ENCODE measurements at places on chromosomes 3 and 15. TPM values are rescaled to one million over a fixed set of nuclear protein-coding genes. Genes with fewer than 3 reads are reported as not detected.

Gene GOLGA8Q
- total RNA-seq = not detected

Gene DLL4
- total RNA-seq = 0.35 TPM

Gene LINGO1
- 42.6 TPM for total RNA-seq

Gene LIPC
- not detected for total RNA-seq

Gene LAMB2
- total RNA-seq = 121 TPM

Gene MOBP
- 0.13 TPM for total RNA-seq

Gene CCDC39
- 0.79 TPM for total RNA-seq

GRCh38 chr15:34019369-34019990 lies 19.5 kb downstream of the AVEN start:
- H3K36me3 ChIP-seq = peaks cover 15% of the 10 kb centered on the region
- DNase-seq = no peak
- H3K27ac ChIP-seq = no peak overlapping the region
- no peaks in the 10 kb centered on the region for H3K27me3 ChIP-seq
- peaks cover 2% of the 10 kb centered on the region for H3K4me1 ChIP-seq

GRCh38 chr15:86036243-86036642 lies 43.4 kb upstream of the AGBL1 start:
- DNase-seq = no peak
- H3K27me3 ChIP-seq = no peaks in the 10 kb centered on the region

DNA sequence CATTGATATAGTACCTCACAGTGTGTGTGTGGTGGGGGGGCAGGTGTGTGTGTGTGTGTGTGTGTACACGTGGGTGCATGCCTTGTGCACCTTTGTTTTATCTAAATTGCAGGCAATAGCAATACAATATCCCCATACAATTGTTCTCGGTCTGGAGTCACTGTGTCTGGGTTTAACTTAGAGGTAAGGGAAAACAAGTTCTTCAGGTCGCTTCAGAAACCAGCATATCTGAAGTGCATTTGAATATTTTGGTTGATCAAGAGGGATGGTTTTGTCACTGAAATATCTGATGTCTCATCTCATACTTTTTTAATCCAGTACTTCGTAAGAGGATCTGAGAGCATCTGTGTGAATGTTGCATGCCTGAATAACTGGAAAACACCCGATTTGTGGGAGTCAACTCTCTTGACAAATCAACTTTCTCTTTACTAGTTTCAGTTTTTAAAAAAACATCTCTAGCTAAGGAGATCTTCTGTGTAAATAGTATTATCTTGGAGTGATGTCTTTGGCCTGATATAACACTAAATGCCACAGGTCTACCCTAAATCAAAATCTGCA lies 206.8 kb upstream of the NR2F2 start:
- H3K4me3 ChIP-seq = no peak overlapping the region
- H3K4me1 ChIP-seq = no peaks in the 10 kb centered on the region
- H3K36me3 ChIP-seq = no peaks in the 10 kb centered on the region
- H3K27me3 ChIP-seq = no peaks in the 10 kb centered on the region

DNA sequence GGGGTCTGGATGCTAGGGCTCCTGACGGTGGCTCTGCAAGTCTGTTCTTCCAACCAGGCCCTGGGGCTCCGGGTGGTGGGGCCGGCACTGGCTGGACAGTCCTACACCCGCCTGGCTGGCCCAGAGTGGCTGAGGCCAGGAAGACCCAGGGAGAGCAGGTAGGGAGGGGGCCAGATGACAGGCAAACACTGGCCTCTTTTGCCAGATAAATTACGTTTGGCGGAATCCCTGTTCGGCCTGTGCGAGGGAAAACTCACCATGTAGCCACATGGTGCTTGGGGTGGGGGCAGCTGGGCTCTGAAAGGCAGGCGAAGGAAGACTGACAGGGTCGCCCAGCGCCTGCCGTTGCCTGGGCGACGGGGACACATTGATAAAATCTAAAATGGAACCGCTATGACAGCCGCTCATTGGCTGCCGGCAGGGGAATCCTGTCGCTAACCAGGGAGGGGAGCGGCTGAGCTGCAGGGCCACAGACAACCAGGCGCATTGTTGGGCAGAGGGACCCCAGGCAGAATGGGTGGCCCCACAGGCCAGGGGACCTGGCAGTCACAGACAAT lies 30.4 kb downstream of the IQSEC1 start:
- no peaks in the 10 kb centered on the region for H3K36me3 ChIP-seq
- H3K4me3 ChIP-seq = no peak overlapping the region
- H3K27ac ChIP-seq = no peak overlapping the region
- no peak for DNase-seq

GRCh38 chr3:184590795-184591194 lies 29.2 kb downstream of the EPHB3 start:
- no peak overlapping the region for H3K27ac ChIP-seq
- peaks cover 4% of the 10 kb centered on the region for H3K4me1 ChIP-seq
- no peaks in the 10 kb centered on the region for H3K36me3 ChIP-seq

DNA sequence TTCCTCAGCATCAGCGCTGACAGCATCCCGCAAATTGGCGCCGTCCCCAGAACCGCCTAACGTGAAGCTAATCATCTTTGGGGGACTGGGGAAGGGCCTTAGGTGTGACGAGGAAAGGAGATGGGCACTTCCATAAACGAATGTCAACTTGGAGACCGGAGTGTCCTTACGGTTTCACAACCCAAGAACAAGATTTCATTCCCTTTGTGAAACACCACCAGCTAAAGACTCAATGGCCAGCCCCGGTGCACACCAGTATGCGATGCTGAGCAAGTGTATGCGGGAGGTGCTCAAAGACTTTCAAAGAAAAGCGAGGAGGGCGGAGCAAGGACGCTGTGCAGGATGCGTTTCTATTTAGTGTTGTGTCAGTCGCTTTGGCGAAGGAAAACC lies 759 bp upstream of the TTBK2 start:
- no peak for DNase-seq
- H3K36me3 ChIP-seq = no peaks in the 10 kb centered on the region
- H3K4me1 ChIP-seq = no peaks in the 10 kb centered on the region
- H3K27ac ChIP-seq = no peak overlapping the region
- H3K27me3 ChIP-seq = no peaks in the 10 kb centered on the region

DNA sequence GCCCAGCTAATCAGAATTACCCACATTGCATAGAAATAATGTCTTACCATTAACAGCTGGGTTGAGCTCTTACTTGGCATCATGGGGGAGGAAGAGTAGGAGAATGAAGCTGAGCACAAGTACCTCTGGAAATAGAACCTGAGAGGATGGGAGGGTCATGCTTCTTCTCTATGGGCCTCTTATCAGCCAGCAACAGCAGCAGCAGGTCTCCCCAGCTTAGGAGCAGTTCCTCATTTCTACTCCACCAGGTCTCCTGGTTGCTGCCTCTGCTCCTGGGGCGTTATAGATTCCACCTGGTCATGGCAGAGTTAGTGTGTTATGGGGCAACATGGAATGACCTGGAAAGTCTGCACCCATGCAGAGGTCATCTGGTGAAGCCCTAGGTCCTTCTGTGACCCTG lies 3.4 kb downstream of the FSD2 start:
- no peaks in the 10 kb centered on the region for H3K4me1 ChIP-seq
- no peak for DNase-seq
- H3K4me3 ChIP-seq = no peak overlapping the region
- H3K27ac ChIP-seq = no peak overlapping the region
- H3K27me3 ChIP-seq = no peaks in the 10 kb centered on the region

GRCh38 chr3:149881879-149882278 lies 68.9 kb downstream of the RNF13 start:
- H3K27me3 ChIP-seq = no peaks in the 10 kb centered on the region
- H3K4me1 ChIP-seq = no peaks in the 10 kb centered on the region
- H3K4me3 ChIP-seq = no peak overlapping the region

- H3K4me3 ChIP-seq = no peak overlapping the region
- no peak for DNase-seq
- no peaks in the 10 kb centered on the region for H3K27me3 ChIP-seq
- no peaks in the 10 kb centered on the region for H3K36me3 ChIP-seq
Measured at GRCh38 chr3:134709076-134709475, 58.3 kb upstream of the KY start.

- peaks cover 7% of the 10 kb centered on the region for H3K27me3 ChIP-seq
- H3K36me3 ChIP-seq = no peaks in the 10 kb centered on the region
- peak overlapping the region; percentile 82 for H3K4me3 ChIP-seq
- H3K27ac ChIP-seq = no peak overlapping the region
- no peaks in the 10 kb centered on the region for H3K4me1 ChIP-seq
Measured at GRCh38 chr15:51736069-51736468, 1.4 kb downstream of the LYSMD2 start.

GRCh38 chr3:112407888-112408702 lies 75.1 kb downstream of the CD200 start:
- H3K36me3 ChIP-seq = no peaks in the 10 kb centered on the region
- DNase-seq = no peak
- H3K27me3 ChIP-seq = no peaks in the 10 kb centered on the region
- H3K27ac ChIP-seq = no peak overlapping the region
- peaks cover 3% of the 10 kb centered on the region for H3K4me1 ChIP-seq

GRCh38 chr15:41581110-41581509 lies 22.1 kb downstream of the TYRO3 start:
- no peak overlapping the region for H3K4me3 ChIP-seq
- peaks cover 26% of the 10 kb centered on the region for H3K36me3 ChIP-seq
- no peak overlapping the region for H3K27ac ChIP-seq
- peak; percentile 81 for DNase-seq
- H3K4me1 ChIP-seq = no peaks in the 10 kb centered on the region

- H3K4me1 ChIP-seq = peaks cover 8% of the 10 kb centered on the region
- H3K27me3 ChIP-seq = no peaks in the 10 kb centered on the region
- peak; percentile 92 for DNase-seq
- no peak overlapping the region for H3K27ac ChIP-seq
Measured at GRCh38 chr15:91855684-91856489, 2.4 kb downstream of the SLCO3A1 start.

- H3K4me1 ChIP-seq = no peaks in the 10 kb centered on the region
- DNase-seq = no peak
Measured at GRCh38 chr15:72182673-72183072, 14.9 kb downstream of the GRAMD2A start.

All from H9 (cell line).